Body of pancreas (tissue), 4 donors: ENCODE measurements at places on chromosomes 11 and 22. TPM values are rescaled to one million over a fixed set of nuclear protein-coding genes. Genes with fewer than 3 reads are reported as not detected.

Gene GRAP2
- 0.78 TPM for total RNA-seq

DNA sequence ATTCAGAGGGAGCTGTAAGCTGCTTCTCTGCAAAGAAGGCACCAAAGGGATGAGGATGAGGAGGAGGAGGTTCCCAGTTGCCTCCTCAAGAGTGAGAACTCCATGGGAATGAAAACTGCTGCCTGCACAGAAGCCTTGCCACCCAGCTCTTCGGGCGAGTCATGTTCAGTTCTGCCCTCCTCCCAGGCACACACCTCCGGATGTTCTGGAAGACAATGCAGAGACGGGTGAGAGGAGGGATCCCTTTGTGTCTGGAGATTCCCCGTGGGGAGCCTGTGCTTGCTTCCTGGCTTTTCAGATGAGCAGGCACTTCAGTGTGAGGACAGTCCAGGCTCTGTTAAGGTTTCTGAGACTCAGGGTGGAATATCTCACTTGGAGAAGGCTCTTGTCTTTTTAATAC lies 295.6 kb downstream of the DDX10 start:
- no peak for DNase-seq
- no peaks in the 10 kb centered on the region for H3K27me3 ChIP-seq
- H3K4me1 ChIP-seq, result no peaks in the 10 kb centered on the region
- H3K36me3 ChIP-seq, result no peaks in the 10 kb centered on the region
- H3K27ac ChIP-seq, result no peak overlapping the region

Gene CREBZF
- total RNA-seq, result 151 TPM

DNA sequence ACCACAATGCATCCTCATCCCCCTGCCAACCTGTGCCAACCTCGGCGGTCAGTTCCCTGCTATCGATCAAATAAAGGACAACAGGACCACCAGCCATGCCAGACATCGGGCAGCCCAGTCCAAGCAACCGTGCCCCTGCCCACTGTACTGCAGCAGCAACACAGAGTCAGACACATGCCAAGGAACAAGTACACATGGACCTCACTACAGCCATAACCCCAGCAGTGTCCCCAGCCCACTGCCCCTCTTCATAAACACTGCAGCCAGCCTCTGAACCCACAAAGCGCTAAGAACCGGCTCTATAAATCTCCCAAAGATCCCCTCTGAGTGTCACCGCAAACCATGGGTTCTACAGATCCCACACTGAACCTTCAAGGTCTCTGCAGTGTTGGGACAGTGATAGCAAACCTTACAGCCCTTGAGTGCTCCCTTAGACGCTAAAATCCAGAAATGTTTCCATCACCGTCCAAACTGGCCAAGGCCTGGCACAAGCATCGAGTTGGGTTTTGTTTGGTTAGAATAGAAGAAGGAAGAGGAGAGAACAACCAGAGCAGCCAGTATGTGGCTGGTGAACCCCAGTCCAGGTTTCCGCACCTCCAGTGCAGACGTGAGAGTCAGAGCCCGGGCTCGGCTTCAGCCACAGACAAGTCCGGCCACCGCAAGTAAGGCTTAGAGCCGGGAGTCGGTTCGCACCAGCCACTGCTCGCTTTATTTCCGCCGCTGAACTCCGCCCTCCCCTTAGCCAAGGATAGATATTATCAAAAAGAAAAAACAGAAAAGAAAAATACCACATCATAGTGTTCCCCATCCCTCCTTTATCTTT lies 7.9 kb downstream of the PAX6 start:
- peaks cover 75% of the 10 kb centered on the region for H3K27me3 ChIP-seq
- H3K4me3 ChIP-seq, result no peak overlapping the region
- H3K4me1 ChIP-seq, result peaks cover 38% of the 10 kb centered on the region
- no peak for DNase-seq
- H3K27ac ChIP-seq, result no peak overlapping the region
- no peaks in the 10 kb centered on the region for H3K36me3 ChIP-seq

- no peak for DNase-seq
- H3K4me3 ChIP-seq, result no peak overlapping the region
- H3K27me3 ChIP-seq, result no peaks in the 10 kb centered on the region
- H3K36me3 ChIP-seq, result no peaks in the 10 kb centered on the region
- H3K27ac ChIP-seq, result no peak overlapping the region
Measured at GRCh38 chr11:125513705-125514265, 17.7 kb upstream of the FEZ1 start.
